NCI-H510A (cell line): ENCODE measurements at places on chromosomes 16 and 17.

GRCh38 chr17:42337442-42337841, 49.1 kb downstream of the STAT5A start:
- DNase-seq: no peak

DNA sequence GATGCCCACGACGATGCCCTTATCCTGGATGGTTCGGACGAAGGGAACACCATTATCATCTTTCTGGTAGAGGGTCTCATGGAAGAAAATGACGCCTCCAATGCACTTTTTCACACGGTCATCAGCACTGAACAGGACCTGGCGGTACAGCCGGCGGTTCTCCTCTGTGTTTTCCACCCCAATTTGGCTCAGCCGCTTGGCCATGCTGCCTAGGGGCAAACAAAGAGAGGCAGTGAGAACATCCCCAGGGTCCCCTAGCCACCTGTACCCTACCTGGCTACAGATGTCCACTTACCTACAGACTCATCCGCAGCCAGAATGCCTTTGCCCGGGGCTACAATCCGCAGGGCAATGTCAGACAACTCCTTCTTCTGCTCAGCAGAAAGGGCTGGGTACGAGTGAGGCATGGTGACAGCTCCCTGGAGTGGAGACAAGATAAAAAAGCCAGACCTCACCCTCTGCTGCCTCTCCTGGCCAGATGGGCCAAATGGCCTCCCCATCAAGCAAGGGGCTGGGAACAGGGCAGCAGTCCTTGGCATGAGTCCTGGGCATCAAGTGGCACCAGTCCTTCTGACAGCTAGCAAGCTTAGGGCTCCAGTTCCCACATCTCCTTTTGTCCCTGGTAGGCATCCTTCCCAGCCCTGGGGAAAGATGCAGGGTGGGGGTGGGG, 1.4 kb downstream of the ALDOC start:
- no peak for DNase-seq

GRCh38 chr17:31068291-31068690, 26.5 kb upstream of the NF1 start:
- peak; percentile 12 for DNase-seq

DNA sequence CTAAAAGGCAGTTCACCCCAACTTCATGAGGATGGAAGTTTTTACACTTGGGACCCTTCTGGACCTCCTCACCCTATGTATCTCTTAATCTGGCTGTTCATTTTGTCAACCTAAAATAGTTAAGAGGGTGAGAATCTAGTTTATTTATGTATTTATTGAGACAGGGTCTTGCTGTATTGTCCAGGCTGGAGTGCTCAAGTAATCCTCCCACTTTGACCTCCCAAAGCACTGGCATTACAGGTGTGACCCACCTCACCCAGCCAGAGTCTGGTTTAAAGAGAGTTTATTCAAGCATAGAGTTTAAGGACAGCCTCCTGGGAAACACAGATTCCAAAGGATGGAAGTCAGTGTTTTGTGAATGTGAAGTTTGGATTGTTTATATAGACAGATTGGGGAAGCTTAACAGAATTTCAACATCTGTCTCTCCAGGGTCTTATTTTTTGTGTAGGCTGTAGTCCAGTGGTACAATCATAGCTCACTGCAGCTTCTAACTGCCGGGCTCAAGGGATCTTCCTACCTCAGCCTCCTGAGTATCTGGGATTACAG, 8.0 kb upstream of the APPBP2 start:
- DNase-seq: no peak

DNA sequence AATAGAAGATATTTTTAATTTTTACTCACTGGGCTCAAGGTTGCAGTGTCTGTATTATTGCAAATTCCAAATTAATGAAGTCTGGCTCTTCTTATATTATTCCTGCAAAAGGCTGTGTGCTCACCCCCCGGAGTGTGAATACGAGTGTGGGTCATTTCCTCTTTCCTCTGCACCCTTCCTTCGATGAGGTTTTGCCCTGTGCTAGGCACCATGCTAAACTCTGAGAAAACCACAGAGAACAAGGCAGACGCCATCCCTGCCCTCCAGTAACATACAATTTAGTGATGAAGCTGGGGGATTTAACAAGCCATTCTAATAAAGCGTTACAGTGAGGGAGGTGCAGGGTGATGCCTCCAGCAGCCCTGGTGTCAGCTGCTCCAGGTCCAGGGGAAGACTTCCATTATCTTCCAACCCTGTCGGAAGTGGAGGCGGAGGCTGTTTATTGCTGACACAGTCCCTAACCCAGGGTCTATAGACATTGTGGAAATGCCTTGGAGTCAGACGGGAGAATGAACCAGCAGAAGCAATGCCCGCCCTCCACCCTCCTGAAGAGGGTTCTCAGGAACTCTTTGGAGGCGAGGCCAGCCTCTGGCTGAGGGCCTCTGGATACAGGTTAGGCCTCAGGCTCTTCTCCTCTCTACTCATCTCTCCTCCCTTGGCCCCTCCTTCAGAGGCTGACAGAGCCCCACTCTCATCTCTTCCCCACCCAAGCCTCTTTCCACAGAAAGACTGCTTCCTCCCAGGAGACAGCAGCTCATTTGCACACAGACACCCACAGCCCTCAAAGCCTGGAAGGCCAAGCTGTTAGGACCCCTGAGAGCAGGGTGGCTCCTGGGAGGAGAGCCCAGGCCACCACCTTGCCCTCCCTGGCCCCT, 2.0 kb upstream of the ACE start:
- peak; percentile 33 for DNase-seq

- DNase-seq: no peak
These were observed 104.3 kb upstream of the PSMD7 start for GRCh38 chr16:74192281-74192797.

DNA sequence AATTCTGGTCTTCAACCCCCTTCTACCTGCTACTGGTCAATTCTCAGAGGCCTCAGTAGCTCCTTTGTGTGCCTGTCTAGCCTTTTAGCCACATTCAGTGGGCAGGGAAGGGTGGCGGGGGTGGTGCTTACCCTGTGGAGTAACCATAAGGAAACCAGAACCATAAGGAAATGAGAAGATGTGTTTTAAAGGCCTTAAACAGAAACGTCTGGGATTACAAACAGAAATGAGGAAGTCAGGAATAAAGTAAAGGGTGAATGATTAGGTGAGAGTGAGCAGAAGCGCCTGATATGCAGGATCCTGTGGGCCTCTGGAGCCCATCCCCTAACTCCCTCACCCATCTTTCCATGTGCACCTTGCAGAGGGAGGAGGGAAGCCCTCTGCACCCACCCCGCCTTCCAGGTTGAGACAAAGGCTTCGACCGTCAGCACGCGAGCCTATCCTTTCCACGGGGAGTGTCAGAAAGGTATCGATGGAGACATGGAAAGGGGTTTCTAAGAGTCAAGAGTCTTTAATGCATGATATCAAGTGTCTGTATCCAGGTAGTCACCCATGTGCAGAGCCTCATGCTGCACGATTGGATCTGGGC, 20.4 kb downstream of the KIAA0513 start:
- no peak for DNase-seq

GRCh38 chr17:50830994-50831393, 4.4 kb upstream of the WFIKKN2 start:
- no peak for DNase-seq

- DNase-seq: no peak
These were observed 28.0 kb downstream of the PRKCB start for GRCh38 chr16:23863511-23864422.

DNA sequence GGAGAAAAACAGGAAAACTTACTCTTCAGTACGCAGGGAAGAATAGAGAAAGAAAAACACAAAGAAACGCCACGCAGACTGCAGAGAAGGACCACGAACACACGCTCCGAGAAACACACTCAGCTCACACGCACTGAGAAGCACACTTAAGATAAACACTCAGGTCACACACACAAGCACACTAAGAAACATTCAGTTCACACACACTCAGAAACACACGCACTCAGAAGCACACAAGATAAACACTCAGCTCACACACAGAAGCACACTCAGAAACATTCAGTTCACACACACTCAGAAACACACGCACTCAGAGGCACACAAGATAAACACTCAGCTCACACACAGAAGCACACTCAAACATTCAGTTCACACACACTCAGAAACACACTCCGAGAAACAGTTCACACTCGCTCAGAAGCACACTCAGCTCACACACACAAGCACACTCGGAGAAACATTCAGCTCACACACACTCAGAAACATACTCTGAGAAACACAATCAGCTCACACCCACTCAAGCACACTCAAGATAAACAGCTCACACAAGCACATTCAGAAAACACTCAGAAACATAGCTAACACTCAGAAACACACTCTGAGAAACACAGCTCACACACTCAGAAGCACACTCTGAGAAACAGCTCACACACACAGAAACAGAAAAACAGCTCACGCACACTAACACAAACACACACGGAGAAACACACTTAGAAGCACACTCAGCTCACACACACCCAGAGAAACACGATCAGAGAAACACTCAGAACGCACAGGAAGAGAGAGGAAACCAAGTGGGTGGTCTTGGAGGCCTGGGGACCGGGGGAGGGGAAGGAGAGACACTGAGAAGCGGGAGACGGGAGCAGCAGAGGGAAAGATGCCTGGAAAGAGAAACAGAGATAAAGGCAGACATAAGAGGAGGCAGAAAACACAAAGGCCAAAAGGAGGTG, 908 bp downstream of the TMEM98 start:
- DNase-seq: no peak

- DNase-seq: peak; percentile 17
These were observed 138.0 kb upstream of the NUDT7 start for GRCh38 chr16:77584205-77584859.

DNA sequence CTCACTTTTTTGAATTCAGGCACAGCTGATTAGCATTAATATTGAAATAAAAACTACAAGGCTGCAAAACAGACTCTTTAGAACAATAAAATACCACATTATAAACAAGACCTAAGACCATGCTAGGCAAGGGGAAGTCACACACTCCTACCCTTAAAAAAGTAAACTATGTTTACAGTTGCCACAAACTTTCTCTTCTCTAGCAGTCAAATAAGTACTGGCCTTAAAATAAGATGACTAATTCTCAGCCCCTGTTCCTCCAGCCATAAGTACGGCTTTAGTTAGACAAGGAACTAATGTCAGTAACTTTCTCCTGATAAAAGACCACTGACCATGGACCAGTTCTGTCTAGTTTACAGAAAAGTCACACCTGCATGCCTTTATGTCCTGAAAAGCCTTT, 19.5 kb upstream of the CPHXL start:
- no peak for DNase-seq

DNA sequence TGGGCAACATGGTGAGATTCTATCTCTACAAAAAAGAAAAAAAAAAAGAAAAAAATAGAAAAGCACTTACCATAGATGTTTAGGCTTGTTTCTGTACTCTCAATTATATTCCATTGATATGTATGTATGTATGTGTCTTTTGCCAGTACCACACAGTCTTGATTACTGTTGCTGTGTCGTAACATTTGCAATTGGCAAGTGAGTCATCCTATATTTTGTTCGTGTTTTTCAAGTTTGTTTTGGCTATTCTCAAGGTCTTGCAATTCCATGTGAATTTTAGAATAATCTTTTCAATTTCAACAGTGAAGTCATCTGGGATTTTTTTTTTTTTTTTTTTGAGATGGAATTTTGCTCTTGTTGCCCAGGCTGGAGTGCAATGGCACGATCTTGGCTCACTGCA, 19.3 kb downstream of the SPECC1 start:
- no peak for DNase-seq

DNA sequence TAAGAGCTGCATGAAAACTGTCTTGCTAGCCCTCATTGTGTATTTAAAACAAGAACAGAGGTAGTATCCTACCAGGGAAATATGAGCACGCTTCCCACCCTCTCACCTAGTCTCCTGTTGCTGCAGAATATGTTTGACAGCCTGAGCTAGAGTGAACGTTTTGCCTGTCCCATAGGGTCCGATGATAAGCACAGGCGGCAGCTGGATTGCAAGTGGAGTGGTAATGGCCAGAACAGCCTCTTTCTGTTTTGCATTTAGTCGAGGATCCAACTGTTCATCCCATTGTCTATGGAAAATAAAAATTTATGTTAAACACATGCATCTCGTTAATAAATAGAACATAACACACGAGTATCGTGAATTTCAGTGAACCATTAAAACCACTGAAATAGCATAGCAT, 84.2 kb downstream of the HELZ start:
- DNase-seq: no peak

- no peak for DNase-seq
These were observed 711.2 kb downstream of the MAF start for GRCh38 chr16:78889346-78889745.

DNA sequence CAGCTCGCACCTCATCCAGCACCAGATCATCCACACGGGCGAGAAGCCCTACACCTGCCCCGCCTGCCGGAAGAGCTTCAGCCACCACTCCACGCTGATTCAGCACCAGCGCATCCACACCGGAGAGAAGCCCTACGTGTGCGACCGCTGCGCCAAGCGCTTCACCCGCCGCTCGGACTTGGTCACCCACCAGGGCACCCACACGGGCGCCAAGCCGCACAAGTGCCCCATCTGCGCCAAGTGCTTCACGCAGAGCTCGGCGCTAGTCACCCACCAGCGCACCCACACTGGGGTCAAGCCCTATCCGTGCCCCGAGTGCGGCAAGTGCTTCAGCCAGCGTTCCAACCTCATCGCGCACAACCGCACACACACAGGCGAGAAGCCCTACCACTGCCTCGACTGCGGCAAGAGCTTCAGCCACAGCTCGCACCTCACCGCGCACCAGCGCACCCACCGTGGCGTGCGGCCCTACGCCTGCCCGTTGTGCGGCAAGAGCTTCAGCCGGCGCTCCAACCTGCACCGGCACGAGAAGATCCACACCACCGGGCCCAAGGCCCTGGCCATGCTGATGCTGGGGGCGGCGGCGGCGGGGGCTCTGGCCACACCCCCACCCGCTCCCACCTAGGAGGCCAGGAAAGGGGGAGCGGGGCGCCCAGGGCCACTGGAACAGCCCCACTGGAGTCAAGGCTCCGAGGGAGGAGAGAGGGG, 7.5 kb downstream of the ZNF205 start:
- DNase-seq: no peak

DNA sequence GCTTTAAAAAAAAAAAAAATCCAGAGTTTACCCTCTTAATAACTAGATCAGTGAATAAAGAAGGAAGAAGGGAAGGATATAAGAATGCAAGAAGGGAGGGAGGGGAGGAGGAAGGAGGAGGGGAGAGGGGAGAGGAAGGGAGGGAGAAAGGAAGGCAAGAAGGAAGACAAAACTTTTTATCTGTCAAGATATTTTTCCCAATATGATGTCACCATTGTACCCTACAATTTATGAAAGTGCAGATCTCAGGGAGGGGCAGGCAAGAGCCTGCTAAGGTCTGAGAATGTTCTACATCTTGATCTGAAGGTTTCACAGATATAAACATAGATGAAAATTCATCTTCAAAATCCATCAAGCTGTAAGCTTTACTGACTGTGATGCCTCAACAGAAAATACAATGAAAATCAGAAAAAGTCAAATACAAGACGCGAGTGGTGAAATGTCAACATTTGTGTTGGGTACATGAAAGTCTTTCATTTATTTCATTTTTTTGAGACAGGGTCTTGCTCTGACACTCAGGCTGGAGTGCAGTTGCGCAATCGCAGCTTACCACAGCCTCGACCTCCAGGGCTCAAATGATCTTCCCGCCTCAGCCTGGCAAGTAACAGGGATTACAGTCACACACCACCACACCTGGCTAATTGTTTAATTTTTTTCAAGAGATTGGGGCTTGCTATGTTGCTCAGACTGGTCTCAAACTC, 57.1 kb upstream of the EMP2 start:
- DNase-seq: no peak
